MCF 10A (cell line): ENCODE measurements at places on chromosomes 2 and 18.

- DNase-seq, result no peak
Measured at GRCh38 chr2:36717603-36718266, 21.2 kb downstream of the VIT start.

DNA sequence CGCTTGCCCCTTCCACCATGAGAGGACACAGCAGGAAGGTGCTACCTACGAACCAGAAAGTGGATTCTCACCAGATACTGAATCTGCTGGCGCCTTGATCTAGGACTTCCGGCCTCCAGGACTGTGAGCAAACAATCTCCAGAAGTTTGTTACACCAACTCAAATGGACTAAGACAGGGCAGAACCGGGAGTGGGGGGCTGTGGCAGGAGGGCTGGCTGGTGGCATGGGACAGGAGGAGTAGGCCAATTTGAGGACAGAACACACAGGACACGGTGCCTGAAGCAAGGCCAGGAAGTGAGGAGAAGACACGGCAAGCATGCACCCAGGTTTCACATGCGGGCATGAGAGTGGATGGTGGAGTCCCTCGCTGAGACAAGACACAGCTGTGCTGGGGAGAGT lies 40.1 kb downstream of the CRACDL start:
- no peak for DNase-seq

- no peak for DNase-seq
Measured at GRCh38 chr2:238166391-238167343, 7.9 kb downstream of the ERFE start.

- DNase-seq, result no peak
Measured at GRCh38 chr18:22683786-22684185, 249.3 kb upstream of the RBBP8 start.

GRCh38 chr2:94984964-94985575 lies 40.4 kb upstream of the MAL start:
- no peak for DNase-seq

DNA sequence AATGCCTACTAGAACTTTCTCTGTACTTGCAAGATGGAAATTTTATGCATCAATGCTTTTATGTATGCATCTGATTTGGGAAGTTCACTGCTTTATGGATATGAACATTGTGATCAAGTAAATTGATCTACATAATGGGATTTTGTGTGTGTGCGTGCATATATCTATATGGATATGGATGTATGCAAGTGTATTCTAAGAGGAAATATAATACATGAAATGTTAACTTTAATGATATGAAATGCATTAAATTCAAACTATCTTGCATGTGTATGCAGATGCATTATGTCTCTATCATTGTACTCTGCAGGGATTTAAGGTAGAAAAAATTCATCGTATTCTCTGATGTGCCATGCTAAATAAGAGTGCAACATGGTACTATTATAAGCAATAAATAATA lies 1855.4 kb upstream of the PIK3C3 start:
- DNase-seq, result no peak

DNA sequence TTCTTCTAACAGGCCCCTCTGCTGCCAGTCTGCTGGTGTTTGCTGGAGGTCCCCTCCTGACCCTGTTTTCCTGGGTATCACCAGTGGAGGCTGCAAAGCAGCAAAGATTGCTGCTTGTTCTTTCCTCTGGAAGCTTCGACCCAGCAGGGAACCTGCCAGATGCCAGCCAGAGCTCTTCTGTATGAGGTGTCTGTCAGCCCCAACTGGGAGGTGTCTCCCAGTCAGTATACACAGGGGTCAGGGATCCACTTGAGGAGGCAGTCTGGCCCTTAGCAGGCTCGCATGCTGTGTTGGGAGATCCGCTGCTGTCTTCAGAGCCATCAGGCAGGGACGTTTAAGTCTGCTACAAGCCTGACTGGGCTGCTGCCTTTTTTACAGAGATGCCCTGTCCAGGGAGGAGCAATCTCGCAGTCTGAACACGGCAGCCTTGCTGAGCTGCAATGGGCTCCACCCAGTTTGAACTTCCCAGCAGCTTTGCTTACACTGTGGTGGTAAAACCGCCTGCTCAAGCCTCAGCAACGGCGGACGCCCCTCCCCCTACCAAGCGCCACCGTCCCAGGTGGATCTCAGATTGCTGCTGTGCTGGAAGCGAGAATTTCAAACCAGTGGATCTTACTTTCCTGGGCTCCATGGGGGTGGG lies 29.9 kb downstream of the CHCHD5 start:
- no peak for DNase-seq

GRCh38 chr2:193963472-193964119 lies 1693.4 kb upstream of the SLC39A10 start:
- peak; percentile 71 for DNase-seq

DNA sequence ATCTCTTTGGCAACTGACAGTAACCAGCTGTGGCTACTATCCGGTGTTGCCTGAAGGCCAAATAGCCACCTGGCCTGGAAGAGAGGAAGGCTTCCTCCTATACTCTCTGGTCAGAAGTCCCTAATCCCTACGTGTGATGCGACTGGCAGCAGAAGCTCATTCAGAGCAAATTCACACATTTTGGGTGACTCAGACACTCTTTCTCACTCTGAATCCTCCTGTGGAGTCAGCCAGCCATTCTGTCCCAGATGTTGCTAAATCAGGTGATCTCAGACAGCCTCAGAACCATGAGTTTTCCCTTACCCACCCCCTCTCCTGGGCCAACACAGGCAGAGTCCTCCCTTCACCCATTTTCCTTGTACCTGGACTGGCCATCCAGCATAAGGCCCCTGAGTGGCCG lies 34.7 kb downstream of the CFAP53 start:
- peak; percentile 58 for DNase-seq

DNA sequence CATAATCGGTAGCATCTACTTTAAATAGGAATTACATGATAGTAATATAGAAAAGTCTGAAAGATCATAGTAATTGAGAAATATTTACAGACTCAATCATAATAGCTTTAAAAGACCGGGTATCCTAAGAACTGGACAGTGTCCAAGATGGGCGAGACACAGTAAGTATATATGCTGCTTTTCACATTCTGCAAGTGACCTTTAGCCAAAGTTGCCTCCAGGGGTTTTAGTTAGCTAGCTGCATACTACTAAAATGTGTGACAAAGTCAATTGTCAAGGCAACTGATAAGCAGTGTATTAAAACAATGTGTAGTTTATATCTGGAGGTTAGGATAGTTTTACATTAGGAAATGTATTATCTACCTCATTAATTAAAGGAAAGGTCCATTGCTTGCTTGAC lies 24.6 kb downstream of the CD302 start:
- DNase-seq, result no peak

DNA sequence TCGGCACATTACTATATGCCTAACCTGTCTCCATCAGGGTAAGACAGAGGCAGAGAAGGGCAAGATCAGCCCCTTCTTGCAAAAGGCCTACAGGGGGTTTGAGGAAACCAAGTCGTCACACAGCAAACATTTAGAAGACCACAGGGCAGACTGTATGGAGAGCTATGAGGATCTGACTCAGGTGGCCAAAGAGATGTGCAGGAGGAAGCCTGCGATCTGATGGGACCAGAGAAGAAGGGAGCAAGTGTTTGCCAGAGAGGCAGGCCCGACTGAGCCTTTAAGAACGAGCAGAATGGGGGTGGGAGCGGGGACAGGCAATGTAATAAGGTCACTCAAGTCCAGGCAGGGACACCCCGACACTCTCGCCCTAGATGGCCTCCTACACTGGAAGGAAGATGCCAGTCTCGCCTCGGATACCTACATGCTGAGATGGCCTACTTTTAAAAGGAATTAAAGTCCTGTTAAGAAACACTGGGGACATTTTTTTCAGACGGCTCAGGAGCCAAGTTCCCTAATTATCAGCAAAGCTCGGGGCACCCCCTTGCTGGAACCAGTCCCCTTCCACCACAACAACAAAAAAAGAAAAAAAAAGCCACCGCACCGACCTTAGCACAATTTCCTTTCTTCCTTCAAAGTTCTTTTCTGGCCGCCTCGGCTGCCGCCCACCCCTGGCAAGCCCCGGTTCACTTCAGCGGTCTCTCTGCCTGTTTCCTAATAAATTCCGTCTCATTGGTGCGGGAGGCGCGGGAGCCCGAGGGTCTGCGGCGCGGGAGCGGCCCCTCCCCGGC lies 1.5 kb downstream of the SFXN5 start:
- DNase-seq, result peak; percentile 34

DNA sequence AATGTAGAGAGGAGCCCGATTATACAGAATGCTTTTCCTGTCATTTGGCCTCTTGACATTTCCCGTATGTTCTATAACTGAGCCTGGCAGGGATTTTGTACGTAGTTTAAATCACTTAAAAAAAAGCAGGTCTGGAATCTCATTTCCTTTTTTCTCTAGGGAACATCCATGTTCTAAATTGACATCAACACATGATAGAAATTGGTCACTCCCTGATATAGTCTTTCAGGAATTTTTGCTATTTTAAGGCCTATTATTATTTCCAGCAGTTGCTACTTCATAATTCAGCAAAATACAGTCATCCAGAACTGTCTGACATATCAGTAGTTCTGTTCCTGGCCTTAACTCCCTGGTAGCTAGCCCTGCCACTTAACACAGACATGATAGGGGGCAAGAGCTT lies 565.7 kb upstream of the ZEB2 start:
- DNase-seq, result no peak

- no peak for DNase-seq
Measured at GRCh38 chr2:179226961-179227259, 37.7 kb downstream of the SESTD1 start.

DNA sequence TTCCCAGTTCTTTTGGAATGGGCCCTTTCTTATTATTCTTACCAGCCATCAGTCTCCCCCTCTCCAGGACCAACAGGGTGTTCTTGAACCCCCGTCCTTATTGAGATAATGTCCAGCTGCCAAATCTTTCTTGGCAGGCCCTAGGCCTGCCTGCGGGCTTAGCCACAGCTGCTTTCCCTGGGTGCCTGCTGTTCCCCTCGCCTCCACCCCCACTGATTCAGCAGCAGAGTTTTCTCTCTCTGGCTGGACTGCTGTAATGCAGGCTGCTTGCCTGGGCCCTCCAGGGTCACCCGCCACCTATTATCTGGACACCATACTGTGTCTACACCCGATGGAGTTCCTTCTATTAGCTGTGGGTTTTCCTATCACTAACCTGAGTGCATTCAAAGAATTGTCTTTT lies 395.4 kb upstream of the ATP5MC3 start:
- no peak for DNase-seq

DNA sequence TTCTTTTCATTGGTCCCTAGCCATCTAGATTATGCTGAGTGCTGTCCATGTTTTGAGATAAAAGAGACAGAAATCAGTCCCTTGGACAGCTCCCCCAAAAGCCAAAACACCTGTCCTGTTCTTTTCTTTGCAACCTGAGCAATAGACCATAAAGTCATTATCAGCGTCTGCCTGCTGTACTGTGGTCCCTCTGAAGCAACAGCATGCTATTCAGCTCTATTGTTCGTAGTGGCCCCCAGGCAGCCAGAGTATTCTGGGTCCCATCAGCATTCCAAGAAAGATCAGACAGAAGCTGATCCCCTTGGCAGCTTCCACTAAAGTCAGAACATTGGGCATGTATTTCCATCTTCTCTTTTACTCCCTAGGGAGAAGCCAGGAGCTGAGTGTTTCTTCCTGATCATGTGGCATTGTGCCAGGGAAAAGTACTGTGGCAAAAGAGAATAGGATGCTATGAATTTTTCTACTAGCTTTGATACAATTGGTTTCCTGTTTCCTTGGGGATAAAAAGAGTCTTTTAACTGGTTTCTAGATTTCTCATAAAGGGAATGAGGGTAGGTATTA lies 33.6 kb upstream of the ZSWIM2 start:
- DNase-seq, result no peak
